ENCODE measurements at places on chromosomes 16 and 17. TPM values are rescaled to one million over a fixed set of nuclear protein-coding genes. Genes with fewer than 3 reads are reported as not detected.

Gene DNAJA2
- total RNA-seq = 74.8 TPM

Gene GRIN2C
- 1.3 TPM for total RNA-seq

Gene NPIPA5
- total RNA-seq = 5.4 TPM

Gene CBX2
- total RNA-seq = 1.2 TPM

Gene OTOP3
- not detected for total RNA-seq

Gene C16orf92
- total RNA-seq = not detected

Gene RNF157
- 1.7 TPM for total RNA-seq

Gene FADS6
- not detected for total RNA-seq

Gene RBBP6
- 23.1 TPM for total RNA-seq

Gene PIMREG
- 3.1 TPM for total RNA-seq

Gene FBXW10B
- total RNA-seq = 0.15 TPM

Gene TMEM238L
- total RNA-seq = not detected

Gene PIRT
- not detected for total RNA-seq

Gene TBC1D3C
- total RNA-seq = not detected

Gene CYGB
- 46.0 TPM for total RNA-seq

Gene SLC6A2
- not detected for total RNA-seq

Measured in smooth muscle cell of trachea (primary cell).